ENCODE measurements at places on chromosomes 11 and 22.

DNA sequence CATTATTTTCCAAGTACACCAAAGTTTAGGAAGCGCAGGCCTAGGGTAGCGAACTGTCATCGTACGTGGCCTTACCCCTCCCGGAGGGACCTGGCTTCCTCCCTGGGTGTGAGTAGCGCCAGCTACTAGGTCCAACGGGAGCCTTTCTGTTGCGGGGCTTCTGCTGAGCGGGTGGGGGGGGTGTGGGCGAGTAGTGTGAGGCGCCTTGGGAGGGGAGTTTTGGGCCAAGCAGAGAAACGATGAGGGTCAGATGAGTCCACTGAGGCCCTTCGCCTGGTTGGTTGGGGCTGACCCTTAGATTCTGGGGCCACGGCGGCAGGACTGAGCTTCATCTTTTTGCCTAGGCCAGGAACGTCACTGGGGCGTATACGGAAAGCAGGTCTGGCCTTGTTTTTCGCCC lies 868 bp downstream of the TEF start:
- DNase-seq: no peak

GRCh38 chr11:36193290-36193619 lies 96.0 kb downstream of the COMMD9 start:
- no peak for DNase-seq

- no peak for DNase-seq
These were observed 395.6 kb downstream of the TENM4 start for GRCh38 chr11:79045018-79045799.

DNA sequence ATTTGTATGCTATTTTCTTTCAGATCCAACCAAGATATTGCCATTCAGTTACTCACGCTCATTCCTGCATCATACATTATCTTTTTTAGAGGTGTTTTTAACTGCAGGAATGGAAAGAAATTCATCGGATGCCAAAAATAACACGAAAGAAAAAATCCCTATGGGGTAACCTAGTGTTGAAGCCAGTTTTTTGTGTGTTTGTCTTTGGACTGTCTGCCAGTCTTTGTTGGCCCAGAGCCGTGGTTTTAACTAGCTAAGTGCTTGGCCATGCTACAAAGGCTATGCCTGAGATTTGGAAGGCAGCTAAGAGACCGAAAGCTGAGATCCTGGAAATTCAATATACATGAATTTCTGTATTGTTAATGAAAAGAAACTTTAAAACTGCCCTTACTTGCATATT lies 309.8 kb upstream of the CNTN5 start:
- DNase-seq: no peak

GRCh38 chr11:132312701-132313111 lies 942.3 kb downstream of the NTM start:
- DNase-seq: no peak

DNA sequence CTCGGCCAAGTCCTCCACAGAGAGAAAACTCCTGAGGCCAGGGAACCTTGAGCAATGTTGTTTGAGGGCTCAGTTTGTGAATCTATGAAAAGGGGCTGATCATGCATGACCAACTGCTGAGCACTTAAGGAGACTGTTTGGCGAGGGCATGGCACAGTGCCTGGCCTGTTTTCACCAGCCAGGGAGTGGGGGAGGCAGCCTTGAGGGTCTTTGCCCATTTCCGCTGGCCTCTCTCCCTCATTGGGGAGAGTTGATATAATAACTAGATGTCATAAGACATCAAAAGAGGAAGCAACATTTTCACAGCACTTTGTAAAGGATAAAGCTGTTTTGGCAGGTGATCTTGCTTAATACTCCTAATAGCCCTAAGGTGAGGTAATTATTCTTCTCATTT lies 110.6 kb downstream of the TP53I11 start:
- no peak for DNase-seq

- no peak for DNase-seq
These were observed 4.9 kb upstream of the PPIL2 start for GRCh38 chr22:21660904-21661303.

DNA sequence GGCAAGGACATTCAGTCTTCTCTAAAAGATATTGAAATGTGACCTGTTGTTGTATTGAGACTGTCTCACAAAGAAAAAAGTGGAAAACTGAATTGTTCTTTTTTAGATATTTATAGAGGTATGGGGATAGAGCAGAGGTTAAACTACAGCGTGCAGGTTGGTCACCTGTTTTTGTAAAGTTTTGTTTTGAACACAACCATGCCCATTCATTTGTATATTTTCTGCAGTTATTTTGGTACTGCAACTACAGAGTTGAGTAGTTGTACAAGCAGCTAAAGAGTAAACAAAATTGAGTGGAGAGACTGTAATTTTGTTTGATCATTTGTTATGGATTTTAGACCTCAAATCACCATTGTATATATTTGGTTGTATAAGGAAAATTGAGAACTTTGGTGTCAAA lies 11.3 kb downstream of the EED start:
- DNase-seq: no peak

GRCh38 chr22:27538666-27539065 lies 262.9 kb downstream of the MN1 start:
- no peak for DNase-seq

- DNase-seq: no peak
These were observed 2.4 kb downstream of the OR5A2 start for GRCh38 chr11:59423835-59424234.

- no peak for DNase-seq
These were observed 6.7 kb downstream of the HPX start for GRCh38 chr11:6433998-6434660.

- no peak for DNase-seq
These were observed 555.8 kb downstream of the BUD13 start for GRCh38 chr11:116217006-116217405.

- DNase-seq: no peak
These were observed 344.1 kb upstream of the API5 start for GRCh38 chr11:42967653-42968052.

DNA sequence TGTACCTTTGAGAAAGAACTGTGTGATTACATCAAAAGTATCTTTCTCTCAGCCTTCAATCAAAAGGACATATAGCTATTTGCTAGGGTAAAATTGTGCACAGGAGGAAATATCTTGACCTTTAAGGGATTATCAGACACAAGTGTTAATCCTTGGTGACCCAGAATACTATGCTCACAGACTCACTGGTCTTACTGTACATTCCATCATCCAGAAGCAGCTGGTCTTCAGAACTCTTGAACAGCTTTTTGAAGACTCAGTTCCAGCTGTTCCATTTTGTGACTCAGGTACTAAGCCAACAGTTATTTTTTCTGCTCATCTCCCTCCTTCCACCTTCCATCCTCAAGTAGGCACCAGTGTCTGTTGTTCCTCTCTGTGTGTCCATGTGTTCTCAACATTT lies 19.8 kb downstream of the ZBED5 start:
- DNase-seq: no peak

DNA sequence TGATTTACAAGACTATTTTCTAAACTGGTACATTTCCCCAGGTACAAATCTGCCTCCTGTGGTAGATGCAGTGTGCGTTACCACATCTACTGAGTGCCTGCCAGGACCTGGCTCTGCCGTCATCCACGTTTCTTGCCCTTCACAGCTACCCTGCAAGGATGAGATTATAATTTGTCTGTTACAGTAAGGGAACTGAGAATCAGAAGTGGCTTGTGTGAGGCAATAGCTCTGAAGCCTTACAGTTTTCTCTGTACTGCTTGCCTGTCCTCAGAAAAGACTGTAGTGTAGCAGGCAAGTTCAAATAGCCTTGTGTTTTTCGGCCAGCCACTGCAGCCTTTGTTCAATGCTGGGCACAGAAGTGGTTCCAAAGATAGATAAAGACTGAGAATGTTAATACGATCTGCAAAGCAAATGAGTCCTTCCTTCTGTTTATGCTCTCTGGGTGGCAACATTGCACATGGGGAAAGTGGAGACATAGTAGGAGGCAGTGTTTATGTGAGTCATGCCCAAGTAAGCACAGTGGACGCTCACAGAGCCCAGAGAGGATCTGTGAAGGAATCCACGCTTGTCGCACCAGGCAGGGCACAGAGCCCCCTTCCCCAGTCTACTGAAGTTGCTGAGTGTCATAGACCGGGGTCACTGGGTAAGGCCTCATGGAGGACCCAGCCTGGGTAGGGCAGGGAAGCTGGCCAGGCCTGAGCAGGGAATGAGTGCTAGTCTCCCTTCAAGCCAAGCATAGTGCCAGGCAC lies 49.1 kb downstream of the MICAL2 start:
- no peak for DNase-seq

- no peak for DNase-seq
These were observed 1.3 kb downstream of the NAP1L4 start for GRCh38 chr11:2990617-2991451.

DNA sequence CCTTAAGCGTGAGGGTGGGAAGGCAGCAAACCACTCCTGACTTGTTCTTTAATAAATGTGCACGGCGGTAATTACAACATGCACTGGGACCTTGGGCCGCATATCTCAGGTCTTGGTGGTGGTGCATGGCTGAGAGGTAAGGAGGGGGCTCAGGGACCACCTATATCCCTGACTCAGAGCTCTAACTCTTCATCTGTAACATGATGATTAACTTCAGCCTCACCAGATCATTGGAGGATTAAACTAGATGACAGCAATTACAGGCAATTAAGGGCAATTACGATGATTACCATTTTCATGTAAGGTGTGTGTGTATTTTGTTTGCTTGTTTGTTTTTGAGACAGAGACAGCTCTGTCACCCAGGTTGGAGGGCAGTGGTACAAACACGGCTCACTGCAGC lies 45.0 kb downstream of the FBLN1 start:
- DNase-seq: no peak

- DNase-seq: no peak
These were observed 37.2 kb downstream of the IGLL1 start for GRCh38 chr22:23542933-23543332.

DNA sequence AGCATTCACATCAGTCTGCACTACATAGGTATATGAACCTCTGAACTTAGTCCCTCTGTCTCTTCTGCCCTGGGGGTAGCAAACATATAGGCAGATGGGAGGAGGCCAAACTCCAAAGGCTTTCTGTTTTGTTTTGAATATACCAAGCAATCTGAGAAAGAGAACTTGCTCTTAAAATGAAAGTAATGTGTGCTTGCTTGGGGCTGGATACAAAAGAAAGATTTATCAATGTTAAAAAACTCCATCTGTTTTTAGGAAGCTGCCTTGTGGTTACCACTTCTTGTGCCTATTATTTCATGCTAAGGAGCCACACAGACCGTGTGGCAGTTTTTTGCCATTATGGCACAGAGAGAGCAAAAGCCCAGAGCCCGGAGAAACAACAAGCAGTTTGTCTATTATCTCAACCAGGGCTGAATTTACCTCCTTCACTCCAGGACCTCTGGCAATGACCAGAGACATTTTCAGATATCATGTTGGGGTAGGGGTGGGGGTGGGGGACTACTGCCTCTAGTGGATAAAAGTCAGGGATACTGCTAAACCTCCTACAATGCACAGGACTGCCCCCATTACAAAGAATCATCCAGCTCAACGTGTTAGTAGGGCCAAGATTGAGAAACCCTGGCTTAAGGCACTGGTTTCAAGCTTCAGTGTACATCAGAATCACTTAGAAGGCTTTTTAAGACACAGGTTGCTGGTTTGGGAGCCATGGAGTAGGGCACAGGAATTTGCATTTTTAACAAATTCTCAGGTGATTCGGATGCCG lies 124.2 kb downstream of the APIP start:
- DNase-seq: no peak

DNA sequence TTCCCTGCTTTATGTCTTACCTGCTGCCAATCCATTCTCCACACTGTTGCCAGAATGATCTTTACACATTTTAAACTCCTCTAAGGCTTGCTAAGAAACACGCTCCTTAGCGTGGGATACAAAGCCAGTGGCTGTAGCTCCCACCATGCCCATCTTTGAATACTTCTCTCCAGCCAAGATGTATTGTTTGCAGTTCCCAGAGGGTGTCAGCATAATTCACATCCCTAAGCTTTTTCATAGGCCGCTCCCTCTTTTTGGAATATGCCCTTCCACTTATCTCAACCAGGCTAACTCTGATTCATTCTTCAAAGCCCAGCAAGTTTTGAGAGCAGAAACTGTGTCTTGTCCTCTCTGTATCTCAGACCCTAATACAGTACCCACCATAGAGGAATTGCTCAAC lies 8.1 kb upstream of the UPK2 start:
- DNase-seq: no peak

GRCh38 chr11:68106165-68106940 lies 14.8 kb downstream of the CHKA start:
- DNase-seq: no peak

GRCh38 chr11:94127638-94128037 lies 1.0 kb upstream of the PANX1 start:
- no peak for DNase-seq

DNA sequence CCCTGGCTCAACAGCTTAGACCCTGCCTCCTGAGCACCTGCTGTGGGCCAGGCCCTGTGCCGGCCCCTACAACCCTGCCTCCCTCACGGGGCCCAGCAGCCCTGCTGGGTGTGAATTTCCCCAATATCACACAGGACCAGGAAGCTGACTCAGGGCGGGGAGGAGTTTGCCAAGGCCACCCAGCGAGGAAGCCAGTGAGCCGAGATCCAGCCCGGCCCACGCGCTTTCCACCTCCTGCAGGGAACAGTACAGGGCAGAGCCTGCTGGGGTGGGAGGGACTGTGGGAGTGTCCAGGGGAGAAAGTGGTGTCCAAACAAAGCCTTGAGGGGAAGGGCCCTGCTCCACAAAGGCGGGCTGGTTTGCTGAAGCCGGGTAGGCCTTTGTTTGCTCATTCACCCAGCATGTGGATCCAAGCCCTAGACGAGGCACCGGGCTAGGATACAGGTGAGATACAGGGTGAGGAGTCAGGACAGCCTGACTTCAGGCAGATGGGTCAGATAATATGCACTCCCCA lies 26.8 kb downstream of the RPL3 start:
- no peak for DNase-seq

GRCh38 chr22:35375031-35375430 lies 5.9 kb upstream of the HMOX1 start:
- no peak for DNase-seq

- DNase-seq: no peak
These were observed 9.5 kb upstream of the CREB3L1 start for GRCh38 chr11:46267930-46268329.

DNA sequence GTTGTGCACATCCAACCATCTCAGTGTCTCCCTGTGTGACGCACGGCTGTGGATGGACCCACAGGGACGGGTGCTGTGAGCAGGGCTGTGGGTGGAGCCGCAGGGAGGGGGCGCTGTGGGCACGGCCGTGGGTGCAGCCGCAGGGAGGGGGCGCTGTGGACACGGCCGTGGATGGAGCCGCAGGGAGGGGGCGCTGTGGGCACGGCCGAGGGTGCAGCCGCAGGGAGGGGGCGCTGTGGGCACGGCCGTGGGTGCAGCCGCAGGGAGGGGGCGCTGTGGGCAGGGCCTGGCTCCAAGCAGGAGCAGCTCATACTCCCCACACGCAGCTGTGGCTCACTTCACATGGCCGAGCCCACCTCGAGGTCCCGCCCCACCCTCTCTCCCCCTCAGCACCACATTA lies 6.0 kb upstream of the MAPK11 start:
- no peak for DNase-seq

GRCh38 chr22:29617922-29618629 lies 14.6 kb downstream of the NF2 start:
- no peak for DNase-seq

GRCh38 chr22:27183474-27183873 lies 526.1 kb downstream of the MIAT start:
- DNase-seq: no peak

- DNase-seq: no peak
These were observed 122.5 kb downstream of the KCNQ1OT1 start for GRCh38 chr11:2577031-2577990.

Measured in stimulated activated CD8-positive, alpha-beta memory T cell treated with anti-CD3 and anti-CD28 coated beads, Interleukin-4, amount 100 ng/mL, for 4 hours (primary cell).